ENCODE measurements at places on chromosomes 2 and 18.

DNA sequence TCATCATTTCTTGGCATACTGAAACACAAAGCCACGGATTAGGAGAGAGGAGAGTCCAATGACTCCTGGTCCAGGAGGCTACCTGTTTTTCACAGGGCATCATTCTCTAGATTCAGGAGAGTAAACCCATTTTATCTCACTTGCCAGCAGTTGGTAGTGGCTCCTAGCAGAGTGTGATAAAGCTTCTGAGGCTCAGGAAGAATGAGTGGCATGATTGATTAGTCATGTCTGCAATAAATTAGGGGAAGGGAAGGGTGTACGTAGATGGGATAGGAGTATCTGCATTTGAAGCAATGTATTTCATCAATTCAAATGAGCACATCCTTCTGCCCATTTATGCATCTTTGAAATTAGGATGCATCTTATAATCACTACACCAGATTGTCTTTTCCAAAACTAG is 31.1 kb upstream of the PNO1 start:
- DNase-seq = no peak

- DNase-seq = no peak
Observed at GRCh38 chr2:152506843-152507242, 171.9 kb downstream of the FMNL2 start.

- DNase-seq = no peak
Observed at GRCh38 chr18:74476140-74476539, 19.0 kb upstream of the DIPK1C start.

DNA sequence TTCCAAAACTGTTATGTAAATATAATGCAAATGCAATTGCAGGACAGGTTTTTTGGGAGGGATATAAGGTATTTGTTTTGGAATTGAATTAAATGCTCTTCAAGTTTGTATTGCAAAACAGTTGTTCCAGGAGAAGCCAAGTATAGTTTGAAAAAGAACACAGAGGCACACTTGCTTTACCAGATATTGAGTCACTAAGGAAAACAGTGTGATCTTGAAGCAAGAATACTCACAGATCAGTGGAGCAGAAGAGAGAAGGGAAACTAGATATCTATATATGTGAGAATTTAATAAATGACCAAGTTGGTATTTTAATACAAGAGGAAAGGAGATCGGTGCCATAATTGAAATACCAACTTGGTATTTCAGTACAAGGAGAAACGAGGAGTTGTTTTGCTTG is 178.9 kb downstream of the CAPN13 start:
- DNase-seq = no peak

DNA sequence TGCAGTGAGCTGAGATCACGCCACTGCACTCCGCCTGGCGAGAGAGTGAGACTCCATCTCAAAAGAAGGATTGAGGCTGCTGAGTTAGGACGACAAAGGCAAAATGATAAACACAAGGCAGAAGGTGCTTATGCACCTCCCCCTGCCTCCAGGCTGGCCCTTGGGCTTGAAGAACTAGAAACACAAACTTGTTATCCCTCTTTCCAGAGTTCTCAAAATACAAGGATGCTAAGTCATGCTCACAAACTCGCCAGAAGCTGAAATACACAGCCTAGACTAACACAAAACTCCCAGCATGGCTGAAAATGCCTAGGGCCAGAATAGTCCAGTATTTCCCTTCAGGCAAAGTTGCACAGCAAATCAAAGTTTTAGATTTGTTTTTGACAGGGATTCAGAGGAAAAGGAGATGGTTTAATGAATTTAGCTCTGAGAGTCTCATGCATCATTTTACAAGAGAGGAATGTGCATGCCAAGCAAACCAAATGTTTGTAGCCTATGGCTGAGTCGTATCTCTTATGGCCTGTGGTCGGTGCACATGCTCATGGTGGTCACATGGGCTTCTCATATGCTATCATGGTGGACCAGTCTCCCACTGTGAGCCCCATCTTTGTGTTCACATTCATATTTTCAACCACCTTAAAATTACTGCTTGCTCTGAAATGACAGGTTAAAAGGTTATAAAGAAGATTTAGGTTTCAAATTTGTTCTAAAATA is 16.2 kb upstream of the MREG start:
- no peak for DNase-seq

All from HL-60 (cell line).